ENCODE measurements at places on chromosomes 16 and 17. TPM values are rescaled to one million over a fixed set of nuclear protein-coding genes. Genes with fewer than 3 reads are reported as not detected.

RAB37 gene
- not detected for total RNA-seq

MYH3 gene
- total RNA-seq = 0.34 TPM

BICDL2 gene
- total RNA-seq = 0.23 TPM

DPEP3 gene
- not detected for total RNA-seq

PPM1E gene
- total RNA-seq = under 0.01 TPM

KCNH4 gene
- not detected for total RNA-seq

SLC5A10 gene
- total RNA-seq = not detected

FBXO39 gene
- 9.3 TPM for total RNA-seq

ZNF423 gene
- total RNA-seq = 0.08 TPM

CORO6 gene
- total RNA-seq = 9.9 TPM

SHISA6 gene
- not detected for total RNA-seq

NPW gene
- 0.68 TPM for total RNA-seq

DOC2A gene
- total RNA-seq = not detected

CNGB1 gene
- total RNA-seq = 2.7 TPM

CD7 gene
- total RNA-seq = not detected

ATP2A3 gene
- total RNA-seq = 0.62 TPM

SLFN14 gene
- total RNA-seq = not detected

LRRC36 gene
- not detected for total RNA-seq

KAT7 gene
- total RNA-seq = 17.1 TPM

TP53TG3 gene
- not detected for total RNA-seq

MT2A gene
- 1,517 TPM for total RNA-seq

CHST5 gene
- not detected for total RNA-seq

SPATA22 gene
- total RNA-seq = not detected

CLEC18A gene
- 0.08 TPM for total RNA-seq

HIGD1B gene
- total RNA-seq = not detected

CIITA gene
- total RNA-seq = not detected

PDE6G gene
- total RNA-seq = not detected

SHISA9 gene
- total RNA-seq = under 0.01 TPM

ADORA2B gene
- 69.1 TPM for total RNA-seq

NCOR1 gene
- total RNA-seq = 64.3 TPM

ICAM2 gene
- 0.16 TPM for total RNA-seq

CPHXL2 gene
- not detected for total RNA-seq

LRRC37A gene
- 0.65 TPM for total RNA-seq

NOS2 gene
- total RNA-seq = 0.23 TPM

TMEM100 gene
- total RNA-seq = not detected

TMEM92 gene
- 3.4 TPM for total RNA-seq

INCA1 gene
- not detected for total RNA-seq

HOXB9 gene
- total RNA-seq = not detected

UTS2R gene
- not detected for total RNA-seq

TIGD7 gene
- 0.78 TPM for total RNA-seq

TMC6 gene
- 34.8 TPM for total RNA-seq

TMEM235 gene
- total RNA-seq = not detected

Data from hair follicular keratinocyte (primary cell).